Adrenal gland (tissue), 19 donors: ENCODE measurements at places on chromosomes 16 and 17.

DNA sequence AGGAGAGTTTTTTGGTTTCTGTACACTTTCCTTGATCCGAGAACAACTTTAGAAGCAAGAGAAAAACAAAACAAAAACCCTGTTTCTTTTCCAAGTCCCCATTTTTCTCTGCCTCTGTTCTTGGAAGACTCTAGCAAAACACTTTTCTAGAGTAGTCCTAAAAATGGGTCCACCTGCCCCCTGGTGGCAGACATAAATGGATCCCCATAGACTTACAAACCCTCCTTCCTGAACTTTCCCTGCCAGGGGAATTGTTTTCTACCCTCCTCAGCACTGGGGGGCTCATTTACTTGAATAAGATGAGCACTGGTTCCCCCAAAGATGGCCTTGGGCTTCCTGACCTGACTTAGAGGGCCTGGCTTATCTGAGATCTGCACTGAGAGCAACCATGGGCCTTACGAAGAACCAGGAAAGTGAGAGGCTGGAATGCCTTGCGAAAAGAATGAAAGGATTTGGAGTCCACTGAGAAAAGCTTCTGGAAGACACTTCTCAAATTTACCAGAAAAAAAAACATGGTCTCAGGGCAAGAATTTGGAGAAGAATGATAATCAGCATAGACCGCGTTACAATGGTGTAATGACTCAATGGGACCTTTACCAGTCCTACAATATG, 48.0 kb upstream of the CDYL2 start:
- H3K27ac ChIP-seq, result no peak overlapping the region
- H3K27me3 ChIP-seq, result no peaks in the 10 kb centered on the region
- no peak overlapping the region for H3K4me3 ChIP-seq
- H3K4me1 ChIP-seq, result no peaks in the 10 kb centered on the region

DNA sequence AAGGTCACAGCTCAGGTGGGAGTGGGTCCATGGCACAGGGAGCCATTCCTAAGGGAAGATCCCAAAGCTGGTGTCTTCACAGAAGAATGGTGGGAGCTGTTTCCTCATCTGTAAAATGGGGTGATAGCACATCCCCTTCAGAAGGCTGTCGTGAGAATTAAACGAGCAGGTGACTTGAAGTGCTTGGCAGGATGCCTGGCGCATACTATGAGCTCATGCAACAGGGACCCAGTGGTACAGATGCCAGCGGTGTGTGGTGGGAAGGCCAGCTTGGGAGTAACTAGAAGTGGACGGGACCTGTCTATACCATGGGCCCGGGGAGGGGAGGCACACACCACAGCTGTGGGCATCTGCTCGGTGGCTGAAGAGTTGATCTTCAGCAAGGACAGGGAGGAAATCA, 189.3 kb upstream of the TNRC6C start:
- no peaks in the 10 kb centered on the region for H3K4me1 ChIP-seq
- no peaks in the 10 kb centered on the region for H3K27me3 ChIP-seq
- no peaks in the 10 kb centered on the region for H3K36me3 ChIP-seq
- no peak overlapping the region for H3K27ac ChIP-seq

- H3K27me3 ChIP-seq, result no peaks in the 10 kb centered on the region
- no peak overlapping the region for H3K27ac ChIP-seq
- no peak for DNase-seq
- no peak overlapping the region for H3K4me3 ChIP-seq
- no peaks in the 10 kb centered on the region for H3K4me1 ChIP-seq
These were observed 381.7 kb downstream of the SLC39A11 start for GRCh38 chr17:72710834-72711233.

DNA sequence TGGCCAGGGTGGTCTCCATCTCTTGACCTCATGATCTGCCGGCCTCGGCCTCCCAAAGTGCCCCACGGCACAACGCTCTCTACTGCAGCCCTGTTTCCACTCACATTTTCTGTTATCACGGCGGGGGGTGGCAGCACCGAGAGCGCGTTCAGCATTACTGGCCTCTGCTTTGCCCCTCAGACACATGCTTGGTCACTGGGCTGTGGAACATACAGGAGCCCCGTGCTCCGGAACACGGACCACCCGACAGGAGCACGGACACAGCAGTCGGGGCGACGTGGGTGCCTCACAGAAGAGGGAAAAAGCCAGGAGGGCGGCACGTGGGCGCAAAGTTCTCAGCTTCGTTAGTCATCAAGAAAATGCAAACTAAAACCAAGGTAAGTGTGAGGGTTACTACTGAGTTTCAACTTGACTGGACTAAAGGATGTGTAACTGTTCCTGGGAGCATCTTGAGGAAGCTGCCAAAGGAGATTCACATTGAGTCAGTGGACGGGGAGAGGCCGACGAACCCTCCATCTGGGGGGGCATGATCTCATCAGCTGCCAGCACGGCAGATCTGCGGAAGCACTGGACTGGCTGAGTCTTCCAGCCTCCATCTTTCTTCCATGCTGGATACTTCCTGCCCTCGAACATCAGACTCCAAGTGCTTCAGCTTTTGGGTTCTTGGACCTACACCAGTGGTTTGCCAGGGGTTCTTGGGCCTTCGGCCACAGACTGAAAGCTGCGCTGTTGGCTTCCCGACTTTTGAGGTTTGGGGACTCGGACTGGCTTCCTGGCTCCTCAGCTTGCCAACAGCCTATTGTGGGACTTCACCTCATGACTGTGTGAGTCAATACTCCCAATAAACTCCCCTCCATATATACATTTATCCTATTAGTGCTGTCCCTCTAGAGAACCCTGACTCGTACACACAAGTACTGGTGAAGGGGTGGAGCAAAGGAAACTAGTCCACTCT, 106.8 kb downstream of the ZNF778 start:
- H3K27ac ChIP-seq, result peak overlapping the region; percentile 95
- H3K36me3 ChIP-seq, result no peaks in the 10 kb centered on the region
- H3K4me3 ChIP-seq, result no peak overlapping the region
- DNase-seq, result no peak
- H3K4me1 ChIP-seq, result peaks cover 56% of the 10 kb centered on the region

GRCh38 chr17:1125788-1126145, 54.0 kb downstream of the ABR start:
- no peaks in the 10 kb centered on the region for H3K27me3 ChIP-seq
- no peak overlapping the region for H3K27ac ChIP-seq
- H3K4me3 ChIP-seq, result no peak overlapping the region

DNA sequence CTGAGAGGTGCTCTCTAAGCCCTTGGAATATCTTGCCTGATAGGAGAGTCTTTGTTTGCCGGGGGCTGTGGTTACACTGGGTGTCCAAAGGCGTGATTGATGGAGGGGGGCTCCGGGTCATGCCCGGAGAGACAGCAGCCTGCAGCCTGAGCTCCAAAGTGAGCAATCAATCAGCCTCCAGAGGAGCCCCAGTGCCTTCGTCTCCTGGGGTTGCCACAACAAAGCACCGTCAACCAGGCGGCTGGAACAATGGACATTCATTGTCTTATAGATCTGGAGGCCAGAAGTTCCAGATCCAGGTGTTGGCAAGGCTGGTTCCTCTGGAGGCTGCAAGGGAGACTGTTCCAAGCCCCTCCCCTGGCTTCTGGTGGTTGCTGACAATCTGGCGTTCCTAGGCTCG, 24.0 kb upstream of the GINS2 start:
- no peaks in the 10 kb centered on the region for H3K36me3 ChIP-seq
- H3K4me1 ChIP-seq, result no peaks in the 10 kb centered on the region
- no peak overlapping the region for H3K27ac ChIP-seq

DNA sequence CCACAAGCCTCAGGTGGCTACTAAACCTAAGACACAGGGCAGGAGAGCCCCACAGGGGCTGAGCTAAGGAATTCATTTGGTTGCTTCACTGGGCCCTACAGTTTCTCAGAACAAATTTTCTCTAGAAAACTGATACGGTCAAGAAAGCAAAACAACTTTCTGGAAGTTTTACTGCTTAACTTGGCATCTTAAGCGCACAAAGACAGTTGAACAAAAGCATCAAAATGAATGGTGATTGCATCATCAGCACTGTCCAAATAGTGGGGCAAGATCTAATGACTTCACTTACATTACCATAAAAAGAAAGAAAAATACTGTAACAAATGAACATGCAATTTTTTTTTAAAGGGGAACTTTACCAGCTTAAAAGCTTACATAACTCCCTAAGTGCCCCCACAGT, 47.6 kb downstream of the XPO6 start:
- H3K27me3 ChIP-seq, result no peaks in the 10 kb centered on the region
- H3K4me1 ChIP-seq, result peaks cover 6% of the 10 kb centered on the region
- no peak overlapping the region for H3K27ac ChIP-seq

- H3K36me3 ChIP-seq, result no peaks in the 10 kb centered on the region
- H3K27me3 ChIP-seq, result no peaks in the 10 kb centered on the region
- no peak for DNase-seq
- no peaks in the 10 kb centered on the region for H3K4me1 ChIP-seq
These were observed 806.5 kb upstream of the GOT2 start for GRCh38 chr16:59540621-59541020.

DNA sequence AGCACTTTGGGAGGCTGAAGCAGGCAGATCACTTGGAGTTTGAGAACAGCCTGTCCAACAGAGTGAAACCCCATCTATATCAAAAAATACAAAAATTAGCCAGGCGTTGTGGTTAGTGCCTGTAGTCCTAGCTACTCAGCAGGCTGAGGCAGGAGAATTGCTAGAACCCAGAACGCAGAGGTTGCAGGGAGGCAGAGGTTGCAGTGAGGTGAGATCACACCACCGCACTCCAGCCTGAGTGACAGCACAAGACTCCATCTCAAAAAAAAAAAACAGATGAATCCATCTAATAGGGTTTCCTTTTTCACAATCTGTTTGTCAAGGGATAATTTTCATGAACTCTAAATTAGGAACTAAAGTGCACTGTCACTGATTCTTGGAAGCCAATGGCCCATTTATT, 99.0 kb downstream of the PARN start:
- no peak for DNase-seq
- no peaks in the 10 kb centered on the region for H3K36me3 ChIP-seq
- no peak overlapping the region for H3K27ac ChIP-seq
- no peaks in the 10 kb centered on the region for H3K27me3 ChIP-seq
- H3K4me3 ChIP-seq, result no peak overlapping the region
